ENCODE measurements at places on chromosomes 4 and X.

- H3K27me3 ChIP-seq: no peaks in the 10 kb centered on the region
- no peak overlapping the region for H3K4me3 ChIP-seq
- DNase-seq: no peak
- H3K36me3 ChIP-seq: no peaks in the 10 kb centered on the region
Measured at GRCh38 chr4:189293459-189293858, 647.2 kb upstream of the FRG1 start.

- no peak for DNase-seq
- no peaks in the 10 kb centered on the region for H3K36me3 ChIP-seq
- no peaks in the 10 kb centered on the region for H3K4me1 ChIP-seq
- H3K4me3 ChIP-seq: no peak overlapping the region
- H3K27ac ChIP-seq: no peak overlapping the region
- H3K27me3 ChIP-seq: no peaks in the 10 kb centered on the region
Measured at GRCh38 chr4:162422312-162422711, 258.5 kb upstream of the FSTL5 start.

DNA sequence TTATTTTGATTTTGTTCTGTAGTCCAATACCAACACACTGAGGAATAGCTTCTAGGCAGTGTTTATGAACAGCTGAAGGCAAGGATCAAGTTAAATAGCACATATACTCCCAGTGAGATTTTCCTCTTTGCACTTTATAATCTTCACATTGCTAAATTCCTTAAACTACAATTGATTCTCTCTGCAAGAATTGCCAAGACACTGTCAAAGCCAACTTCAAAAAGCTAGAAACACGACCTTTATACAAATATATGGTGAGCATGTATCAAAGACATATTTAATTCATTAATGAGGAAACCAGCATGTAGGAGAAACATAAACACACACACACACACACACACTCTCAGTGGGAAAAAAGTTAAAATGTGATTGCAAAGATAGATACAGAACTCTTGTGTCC is 86.4 kb upstream of the FAM9C start:
- no peak overlapping the region for H3K27ac ChIP-seq
- no peak for DNase-seq
- no peaks in the 10 kb centered on the region for H3K36me3 ChIP-seq
- H3K4me3 ChIP-seq: no peak overlapping the region
- H3K4me1 ChIP-seq: no peaks in the 10 kb centered on the region

GRCh38 chr4:176125063-176125462 is 59.4 kb downstream of the WDR17 start:
- no peaks in the 10 kb centered on the region for H3K36me3 ChIP-seq
- peaks cover 7% of the 10 kb centered on the region for H3K4me1 ChIP-seq
- DNase-seq: no peak
- H3K4me3 ChIP-seq: no peak overlapping the region

- no peaks in the 10 kb centered on the region for H3K36me3 ChIP-seq
- no peaks in the 10 kb centered on the region for H3K4me1 ChIP-seq
- DNase-seq: no peak
Measured at GRCh38 chr4:37014584-37014983, 230.0 kb upstream of the NWD2 start.

DNA sequence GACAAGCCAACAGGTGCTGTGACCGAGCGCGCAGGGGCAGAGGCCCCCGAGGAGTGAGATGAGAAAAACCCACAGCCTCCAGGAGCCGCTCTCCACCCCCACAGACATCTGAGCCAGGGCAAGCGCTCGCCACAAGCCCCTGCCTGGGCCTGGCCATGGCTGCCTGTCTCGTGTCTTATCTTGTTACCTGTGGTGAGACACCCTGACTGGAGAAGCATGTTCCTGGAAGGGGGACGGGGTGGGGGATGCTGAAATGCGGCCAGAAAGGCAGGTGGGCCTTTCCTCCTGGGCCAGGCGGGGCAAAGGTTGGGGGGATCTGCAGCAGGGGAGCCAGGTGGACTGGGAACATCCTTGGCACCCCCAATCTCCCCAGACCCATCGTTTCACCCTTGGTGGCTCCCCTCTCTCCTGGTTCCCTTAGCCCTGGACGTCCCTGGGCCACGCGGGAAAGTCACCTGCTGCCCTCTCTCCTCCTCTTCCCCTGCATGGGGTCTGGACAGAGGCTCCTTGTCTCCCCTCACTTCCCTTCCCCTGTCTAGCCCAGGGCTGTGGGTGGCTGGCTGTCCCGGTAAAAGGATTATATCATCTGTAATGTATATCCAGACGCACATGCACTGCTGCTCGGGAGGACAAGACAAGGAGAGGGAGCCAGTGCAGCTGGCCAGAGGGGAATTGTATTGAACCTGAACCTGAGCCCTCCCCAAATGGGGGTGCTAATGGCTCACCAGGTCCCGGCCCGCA is 8.4 kb upstream of the DUSP9 start:
- peaks cover 48% of the 10 kb centered on the region for H3K27me3 ChIP-seq
- DNase-seq: no peak
- no peak overlapping the region for H3K4me3 ChIP-seq
- H3K36me3 ChIP-seq: no peaks in the 10 kb centered on the region
- H3K4me1 ChIP-seq: peaks cover 25% of the 10 kb centered on the region
- no peak overlapping the region for H3K27ac ChIP-seq

DNA sequence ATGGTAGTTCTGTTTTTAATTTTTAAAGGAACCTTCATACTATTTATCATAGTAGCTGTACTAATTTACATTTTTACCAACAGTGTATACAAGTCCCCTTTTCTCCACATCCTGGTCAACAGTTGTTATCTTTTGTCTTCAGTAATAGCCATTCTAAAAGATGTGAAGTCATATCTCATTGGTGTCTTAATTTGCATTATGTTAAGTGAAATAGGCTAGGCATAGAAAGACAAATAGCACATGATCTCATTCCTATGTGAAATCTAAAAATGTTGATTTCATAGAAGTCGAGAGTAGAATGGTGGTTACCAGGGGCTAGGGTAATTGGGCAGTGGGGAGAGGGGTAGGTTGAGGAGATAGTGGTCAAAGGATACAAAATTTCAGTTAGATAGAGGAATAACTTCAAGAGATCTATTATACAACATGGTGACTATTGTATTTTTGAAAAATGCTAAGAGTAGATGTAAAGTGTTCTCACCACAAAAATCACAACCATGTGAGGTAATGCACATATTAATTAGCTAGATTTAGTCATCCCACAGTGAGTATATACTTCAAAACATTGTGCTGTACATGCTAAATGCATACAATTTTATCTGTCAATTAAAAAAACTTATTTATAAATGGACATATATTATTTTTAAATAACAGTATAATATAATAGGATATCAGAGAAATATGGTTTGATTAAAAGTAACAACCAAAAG is 58.9 kb downstream of the DIAPH2 start:
- H3K4me1 ChIP-seq: no peaks in the 10 kb centered on the region
- no peak overlapping the region for H3K4me3 ChIP-seq
- H3K27ac ChIP-seq: no peak overlapping the region
- H3K36me3 ChIP-seq: no peaks in the 10 kb centered on the region
- no peaks in the 10 kb centered on the region for H3K27me3 ChIP-seq

DNA sequence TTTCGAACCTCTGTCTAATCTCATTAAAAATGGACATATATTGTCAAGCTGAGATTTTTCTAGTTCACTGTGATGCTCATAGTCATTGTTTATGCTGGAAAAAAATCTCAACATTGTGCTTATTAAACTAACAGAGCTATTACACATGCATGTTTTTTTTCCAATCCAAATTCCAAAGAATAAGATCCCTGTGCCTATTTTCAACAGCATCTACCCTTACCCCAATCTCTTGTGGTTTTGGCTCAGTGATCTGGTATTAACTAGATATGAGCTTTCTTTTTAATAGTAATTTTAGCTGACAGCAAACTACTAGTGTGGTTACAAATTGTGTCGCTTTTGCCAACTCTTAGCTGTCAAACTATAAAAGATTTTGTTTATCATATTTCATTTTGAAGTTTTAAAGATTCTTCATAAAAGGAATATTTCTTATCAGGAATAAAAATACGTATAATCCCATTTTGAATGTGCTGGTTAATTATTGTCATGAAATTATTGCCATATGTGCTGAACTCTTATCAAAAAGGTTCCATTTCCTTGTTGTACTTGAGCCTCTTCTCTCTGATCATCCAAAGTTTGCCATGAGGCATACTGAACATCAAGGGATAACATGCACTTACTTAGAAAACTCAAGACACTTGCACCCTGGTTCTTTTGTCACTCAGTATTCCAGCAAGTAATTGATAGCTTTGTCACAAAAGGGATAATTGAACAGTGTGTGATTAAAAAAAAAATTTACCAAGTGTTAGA is 241.2 kb downstream of the ARHGAP24 start:
- no peak overlapping the region for H3K27ac ChIP-seq
- no peak overlapping the region for H3K4me3 ChIP-seq
- H3K36me3 ChIP-seq: peaks cover 3% of the 10 kb centered on the region

- H3K27me3 ChIP-seq: no peaks in the 10 kb centered on the region
- no peak overlapping the region for H3K27ac ChIP-seq
- H3K4me1 ChIP-seq: no peaks in the 10 kb centered on the region
Measured at GRCh38 chr4:122946142-122946541, 23.7 kb upstream of the NUDT6 start.

DNA sequence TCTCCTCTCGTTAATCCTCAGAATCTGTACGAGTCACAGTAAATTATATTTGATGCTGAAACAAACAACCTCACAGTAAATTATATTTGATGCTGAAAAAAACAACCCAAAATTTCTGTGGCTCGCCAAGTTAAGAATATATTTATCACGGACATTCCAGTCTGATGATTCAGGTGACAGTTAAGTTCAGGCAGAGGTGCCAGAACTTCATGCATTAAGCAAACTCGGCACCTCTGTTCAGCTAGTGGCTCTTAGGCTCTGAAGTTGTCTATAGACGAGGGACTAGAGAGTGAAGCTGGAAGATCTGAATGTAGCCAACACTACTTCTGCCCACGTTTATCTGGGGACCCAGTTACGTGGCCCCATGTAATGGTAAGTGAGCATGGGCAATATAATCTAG is 132.2 kb upstream of the AGA start:
- H3K4me1 ChIP-seq: no peaks in the 10 kb centered on the region
- no peak for DNase-seq
- no peak overlapping the region for H3K27ac ChIP-seq
- no peak overlapping the region for H3K4me3 ChIP-seq
- H3K36me3 ChIP-seq: no peaks in the 10 kb centered on the region
- H3K27me3 ChIP-seq: no peaks in the 10 kb centered on the region

- H3K36me3 ChIP-seq: no peaks in the 10 kb centered on the region
- peaks cover 69% of the 10 kb centered on the region for H3K4me1 ChIP-seq
- H3K27me3 ChIP-seq: no peaks in the 10 kb centered on the region
- H3K4me3 ChIP-seq: peak overlapping the region; percentile 69
Measured at GRCh38 chr4:15410750-15411149, 17.1 kb upstream of the C1QTNF7 start.

DNA sequence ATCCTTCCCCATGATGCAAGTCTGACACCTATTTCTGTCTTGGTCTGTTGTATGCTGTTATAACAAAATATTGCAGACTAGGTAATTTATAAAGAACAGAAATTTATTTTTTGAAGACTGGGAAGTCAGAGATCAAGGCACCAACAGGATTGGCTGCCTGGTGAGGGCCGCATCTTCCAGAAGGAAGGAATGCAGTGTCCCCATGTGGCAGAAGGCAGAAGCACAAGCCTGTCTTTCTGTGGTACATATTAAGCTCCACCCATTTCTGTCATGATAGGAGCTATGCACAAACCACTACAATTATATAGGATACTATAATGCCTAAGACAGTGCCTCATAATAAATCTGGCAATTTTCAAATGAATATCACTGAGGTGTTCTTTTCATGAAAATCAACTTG is 502.3 kb upstream of the DIAPH2 start:
- no peak overlapping the region for H3K4me3 ChIP-seq
- no peak overlapping the region for H3K27ac ChIP-seq
- H3K27me3 ChIP-seq: no peaks in the 10 kb centered on the region
- no peaks in the 10 kb centered on the region for H3K4me1 ChIP-seq
- H3K36me3 ChIP-seq: no peaks in the 10 kb centered on the region

GRCh38 chrX:140057001-140057411 is 91.7 kb upstream of the CXorf66 start:
- DNase-seq: peak; percentile 40
- H3K4me1 ChIP-seq: peaks cover 2% of the 10 kb centered on the region
- H3K27me3 ChIP-seq: peaks cover 10% of the 10 kb centered on the region

DNA sequence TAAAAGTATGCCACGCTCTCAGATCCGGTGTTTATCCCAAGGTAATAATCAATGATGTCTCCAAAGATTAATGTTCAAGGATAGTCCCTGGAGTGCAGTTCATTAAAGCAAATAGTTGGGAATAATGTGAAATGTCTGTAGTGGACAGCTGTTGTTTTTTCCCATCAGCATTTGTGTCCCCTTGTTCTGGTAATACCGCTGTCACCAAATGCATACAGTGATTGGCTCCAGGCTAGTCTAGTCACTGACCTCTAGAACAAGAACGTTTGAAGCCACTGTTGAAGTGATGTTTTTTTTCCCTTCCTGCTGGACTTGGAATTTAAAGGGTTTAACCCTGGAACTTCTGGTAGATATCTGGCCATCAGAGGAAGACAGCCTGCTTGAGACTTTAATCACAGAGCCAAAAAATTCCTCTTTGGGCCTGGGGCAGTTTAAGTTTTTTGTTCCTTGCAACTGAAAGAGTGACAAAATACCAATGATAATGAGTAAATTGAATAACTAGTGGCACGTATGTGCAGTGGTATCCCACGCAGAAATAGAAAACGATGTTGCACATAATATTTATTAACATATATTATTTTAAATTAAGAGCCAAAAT is 30.6 kb downstream of the HSD17B11 start:
- no peak overlapping the region for H3K27ac ChIP-seq
- H3K27me3 ChIP-seq: no peaks in the 10 kb centered on the region
- no peak for DNase-seq
- no peaks in the 10 kb centered on the region for H3K4me1 ChIP-seq

DNA sequence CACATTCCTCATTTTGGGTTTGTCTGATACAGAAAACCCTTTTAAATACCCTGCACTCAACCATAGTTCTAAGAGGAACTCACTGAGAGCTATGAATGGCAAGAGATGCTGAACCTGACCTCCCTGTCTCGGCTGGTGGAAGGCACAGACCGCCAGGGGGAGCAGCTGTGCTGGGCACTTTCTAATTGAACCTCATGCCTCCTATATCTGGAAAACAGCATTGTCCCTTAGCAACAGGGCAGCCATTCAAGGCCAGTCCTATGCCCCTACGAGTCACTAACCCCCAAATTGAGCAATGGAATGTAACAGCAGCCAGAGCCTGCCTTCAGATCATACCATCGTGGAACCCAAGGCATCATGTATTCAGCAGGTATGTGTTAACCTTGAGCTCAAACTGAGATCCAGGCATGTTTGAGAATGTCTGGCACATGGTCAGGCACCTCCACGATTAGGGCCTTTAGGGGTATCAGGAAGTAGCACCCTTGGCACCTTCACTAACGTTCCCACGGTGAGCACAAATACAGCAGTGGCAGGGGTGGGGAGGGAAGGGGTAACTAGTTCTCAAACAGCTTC is 5.1 kb downstream of the USP27X start:
- H3K27me3 ChIP-seq: peaks cover 3% of the 10 kb centered on the region
- peak; percentile 25 for DNase-seq

DNA sequence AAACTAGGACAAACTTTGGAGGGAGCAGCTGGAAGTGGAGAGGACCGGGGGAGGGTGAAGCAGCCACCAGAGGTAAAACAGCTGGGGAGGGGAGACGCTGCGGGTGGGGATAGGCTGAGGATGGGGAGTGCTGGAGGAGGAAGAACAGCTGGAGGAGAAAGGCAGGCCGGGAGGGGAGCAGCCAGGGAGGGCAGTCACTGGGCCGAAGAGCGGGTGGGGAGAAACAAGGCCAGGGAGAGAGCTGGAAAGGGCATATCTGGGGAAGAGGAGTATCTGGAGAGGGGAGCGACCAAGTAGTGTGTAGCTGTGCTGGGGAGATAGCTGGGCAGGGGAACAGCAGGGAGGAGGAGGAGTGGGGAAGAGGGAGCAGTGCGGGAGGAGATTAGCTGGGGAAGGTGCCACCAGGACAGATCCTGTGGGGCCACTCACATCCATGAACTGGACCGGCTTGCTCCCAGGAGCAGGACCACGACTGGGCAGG is 2.7 kb downstream of the SLC38A5 start:
- no peak overlapping the region for H3K27ac ChIP-seq
- no peak for DNase-seq
